ENCODE measurements at places on chromosomes 11 and 22.

GRCh38 chr11:81787584-81788049, 946.0 kb downstream of the FAM181B start:
- DNase-seq, result peak; percentile 14

GRCh38 chr22:30270832-30271231, 4.2 kb upstream of the OSM start:
- no peak for DNase-seq

DNA sequence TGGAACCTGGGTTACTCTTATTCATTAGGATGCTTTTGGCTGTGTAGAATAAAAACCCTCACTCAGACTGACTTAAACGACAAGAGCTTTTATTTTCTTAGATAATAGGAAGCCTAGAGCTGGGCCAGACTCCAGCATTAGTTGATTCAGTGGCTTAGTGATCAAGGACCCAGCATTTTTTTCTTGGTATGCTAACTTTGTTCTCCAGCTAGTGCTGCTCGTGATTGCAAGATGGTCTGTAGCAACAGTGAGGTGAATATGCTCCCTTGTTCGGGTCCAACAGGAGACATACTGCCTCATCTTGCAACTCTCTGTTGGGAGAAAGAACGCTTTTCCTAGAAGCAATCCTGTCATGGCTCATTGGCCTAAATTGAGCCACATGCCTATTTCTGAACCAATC, 33.4 kb downstream of the INSC start:
- no peak for DNase-seq

- DNase-seq, result no peak
Measured at GRCh38 chr22:47207387-47207786, 444.9 kb downstream of the TBC1D22A start.

DNA sequence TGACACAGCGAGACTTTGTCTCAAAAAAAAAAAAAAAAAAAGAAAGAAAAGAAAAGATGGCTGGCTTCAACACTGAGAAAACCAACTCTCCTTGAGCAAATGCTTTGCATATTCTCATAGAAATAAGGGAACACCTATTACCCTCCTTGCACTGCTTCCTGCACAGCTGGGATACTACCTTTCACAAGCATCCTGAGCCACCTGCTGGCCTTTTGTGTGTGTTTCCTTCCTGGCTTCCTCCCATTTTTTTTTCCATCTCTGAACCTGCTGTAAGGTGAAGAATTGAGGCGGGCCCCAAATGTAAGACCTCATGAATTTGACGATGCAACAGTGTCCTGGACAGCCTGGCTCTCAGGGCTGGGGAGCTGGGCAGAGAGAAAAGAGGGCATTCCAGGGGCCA, 1.9 kb upstream of the RFPL3 start:
- peak; percentile 29 for DNase-seq

DNA sequence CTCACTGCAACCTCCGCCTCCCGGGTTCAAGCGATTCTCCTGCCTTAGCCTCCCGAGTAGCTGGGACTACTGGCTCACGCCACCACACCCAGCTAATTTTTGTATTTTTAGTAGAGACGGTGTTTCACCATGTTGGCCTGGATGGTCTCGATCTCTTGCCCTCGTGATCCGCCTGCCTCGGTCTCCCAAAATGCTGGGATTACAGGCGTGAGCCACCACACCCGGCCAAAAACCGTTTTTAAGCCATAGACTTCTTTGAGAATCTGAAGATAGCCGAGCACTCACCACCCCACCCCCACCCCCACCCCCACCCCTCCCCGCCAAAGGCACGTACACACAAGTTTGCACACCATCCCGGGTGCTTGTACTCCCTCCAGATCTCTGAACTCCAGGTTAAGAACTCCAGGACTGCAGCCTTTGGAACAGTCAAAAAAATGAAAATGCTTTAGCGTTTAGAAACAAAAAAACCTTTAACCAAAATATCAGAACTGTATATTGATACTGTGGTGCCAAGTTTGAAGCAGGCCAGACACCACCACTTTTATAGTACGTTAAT, 1.5 kb downstream of the CRKL start:
- no peak for DNase-seq

GRCh38 chr22:38243007-38243765, 29.6 kb downstream of the TMEM184B start:
- peak; percentile 76 for DNase-seq

- no peak for DNase-seq
Measured at GRCh38 chr22:43753688-43754087, 58.4 kb downstream of the EFCAB6 start.

DNA sequence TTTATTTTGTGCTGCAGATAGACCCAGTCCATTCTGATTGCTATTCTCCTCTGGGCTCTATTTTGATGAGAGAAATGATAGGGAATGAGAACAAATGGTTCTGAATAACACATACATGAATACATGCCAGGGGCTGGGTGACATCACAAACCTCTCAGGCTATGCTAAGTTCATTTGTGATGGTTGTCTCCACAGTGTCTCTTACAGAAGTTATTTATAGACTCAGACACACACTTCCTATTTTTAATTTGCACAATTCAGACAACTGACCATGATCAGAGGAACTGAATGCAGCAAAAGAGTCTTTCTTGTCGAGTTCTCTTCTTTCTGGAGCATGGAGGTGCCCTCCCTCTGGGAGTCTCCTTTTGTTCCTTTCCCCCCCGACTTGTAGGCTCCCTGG, 991.7 kb downstream of the OPCML start:
- DNase-seq, result no peak

GRCh38 chr22:41935015-41935351, 8.4 kb upstream of the TNFRSF13C start:
- DNase-seq, result no peak

DNA sequence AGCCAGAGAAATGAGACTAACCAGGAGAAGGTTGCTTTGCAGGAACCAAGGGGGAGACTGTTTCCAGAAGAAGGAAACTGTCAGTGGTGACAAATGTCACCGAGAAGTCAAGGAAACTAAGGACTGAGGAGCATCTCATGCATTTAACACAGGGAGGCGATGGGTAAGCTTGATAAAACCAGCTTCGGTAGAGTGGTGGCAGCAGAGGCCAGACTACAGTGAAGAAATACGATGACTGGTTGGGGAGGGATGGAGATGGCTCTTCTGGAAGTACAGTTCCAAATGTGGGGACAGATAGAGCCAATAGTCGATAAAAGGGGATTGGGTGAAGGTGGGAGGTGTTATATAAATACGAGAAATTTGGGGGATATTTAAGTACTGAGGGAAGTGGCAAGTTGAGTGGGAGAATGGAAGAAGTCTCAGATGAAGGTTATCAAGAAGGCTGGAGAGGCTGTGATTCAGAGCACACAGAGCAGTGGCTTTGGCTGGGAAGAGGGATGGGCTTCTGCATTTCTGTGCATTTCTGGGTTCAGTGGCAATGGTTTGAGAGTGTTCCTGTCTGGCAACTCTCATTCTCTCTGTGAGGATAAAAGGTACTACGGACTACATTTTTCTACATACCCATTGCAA, 29.2 kb downstream of the SC5D start:
- peak; percentile 52 for DNase-seq

DNA sequence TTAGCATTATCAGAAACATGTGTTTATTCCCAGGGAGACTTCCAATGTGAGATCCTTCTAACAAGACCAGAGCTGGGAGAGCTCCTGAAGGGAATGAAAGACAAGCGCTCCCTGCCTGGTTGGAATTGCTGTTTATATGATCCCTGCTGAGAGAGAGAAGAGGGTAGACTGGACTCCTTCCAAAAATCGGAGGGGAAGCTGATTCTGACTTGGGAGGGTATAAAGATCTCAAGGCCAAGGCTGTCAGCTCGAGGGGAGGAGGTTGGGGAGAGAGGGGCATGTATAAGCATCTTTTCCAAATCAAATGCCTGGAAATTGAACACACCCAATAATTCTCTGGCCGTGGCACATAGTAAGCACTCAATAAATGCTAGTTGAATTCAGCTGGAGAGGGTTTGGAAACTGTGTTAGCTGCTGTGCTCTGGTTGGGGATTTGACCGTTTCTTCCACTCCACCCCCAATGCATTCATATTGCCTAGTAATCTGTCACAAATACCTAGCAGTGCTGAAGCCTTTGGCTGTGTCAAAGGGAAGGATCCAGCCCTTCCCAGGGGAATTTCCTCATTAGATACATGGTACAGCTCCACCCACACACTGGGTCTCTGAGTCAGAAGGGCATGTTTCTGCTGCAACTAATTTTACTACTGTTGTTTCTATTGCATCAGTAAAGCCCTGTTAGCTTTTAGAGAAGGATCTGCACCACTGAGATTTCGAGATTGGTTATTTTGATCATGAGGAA, 61.5 kb downstream of the CACNG2 start:
- peak; percentile 73 for DNase-seq

DNA sequence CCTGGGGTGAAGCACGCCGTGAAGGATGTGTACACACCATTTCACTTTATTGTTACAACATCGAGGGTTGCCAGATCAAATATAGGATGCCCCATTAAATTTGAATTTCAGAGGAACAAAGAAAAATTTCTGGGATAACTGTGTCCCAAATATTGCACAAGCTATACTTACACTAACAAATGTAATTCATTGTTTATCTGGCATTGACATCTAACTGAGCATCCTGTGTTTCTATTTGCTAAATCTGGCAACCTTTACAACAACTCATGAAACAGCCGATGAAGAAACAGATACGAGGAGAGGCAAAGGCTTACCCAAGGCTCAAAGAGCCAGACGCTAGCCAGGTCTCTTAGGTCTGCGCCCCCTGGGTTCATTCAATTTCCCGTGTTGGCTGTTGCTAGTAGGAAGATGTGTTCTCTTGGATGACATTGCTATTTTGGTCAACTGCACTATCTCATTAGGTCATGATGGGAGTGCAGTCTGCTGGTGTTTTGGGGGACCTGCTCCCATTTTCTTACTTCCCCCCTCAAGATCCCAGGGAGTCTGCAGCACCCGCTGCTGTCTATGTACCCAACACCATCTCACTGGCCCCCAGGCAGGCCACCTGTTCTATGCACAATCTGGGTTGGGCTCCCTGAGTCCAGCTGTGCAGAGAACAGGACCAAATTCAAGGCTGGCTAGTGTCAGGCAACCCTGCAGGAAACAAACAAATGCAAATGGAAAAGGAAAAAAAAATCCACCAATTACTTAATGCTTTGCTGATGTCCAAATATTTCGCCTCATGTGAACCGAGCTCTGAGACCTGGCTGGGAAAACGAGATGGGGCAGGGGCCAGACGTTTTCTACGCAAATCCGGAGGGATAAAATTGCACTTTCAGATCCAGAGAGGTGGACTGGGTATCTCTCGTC, 560.9 kb downstream of the MIAT start:
- DNase-seq, result no peak

- no peak for DNase-seq
Measured at GRCh38 chr22:20037419-20037818, 16.5 kb downstream of the TANGO2 start.

- DNase-seq, result no peak
Measured at GRCh38 chr11:122246874-122247273, 130.9 kb upstream of the BLID start.

DNA sequence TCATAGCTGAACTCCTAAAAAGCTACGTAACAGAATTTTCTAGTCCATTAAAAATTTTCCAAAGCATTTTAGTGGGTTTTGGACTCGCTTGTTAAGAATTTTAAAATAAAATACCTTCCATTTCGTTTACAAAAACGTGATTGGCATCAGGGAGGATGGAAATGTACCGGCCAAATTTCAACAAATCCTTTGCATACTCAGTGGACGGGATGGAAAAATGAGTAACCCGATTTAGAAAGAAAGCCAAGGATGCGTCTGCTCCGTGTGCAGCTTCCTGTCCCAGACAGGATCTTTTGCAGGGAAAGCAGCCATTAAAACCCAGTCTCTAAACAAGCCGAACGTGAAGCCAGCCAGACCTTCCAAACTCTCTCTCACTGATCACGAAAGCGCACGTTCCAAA, 15.6 kb downstream of the TMEM184B start:
- DNase-seq, result no peak

DNA sequence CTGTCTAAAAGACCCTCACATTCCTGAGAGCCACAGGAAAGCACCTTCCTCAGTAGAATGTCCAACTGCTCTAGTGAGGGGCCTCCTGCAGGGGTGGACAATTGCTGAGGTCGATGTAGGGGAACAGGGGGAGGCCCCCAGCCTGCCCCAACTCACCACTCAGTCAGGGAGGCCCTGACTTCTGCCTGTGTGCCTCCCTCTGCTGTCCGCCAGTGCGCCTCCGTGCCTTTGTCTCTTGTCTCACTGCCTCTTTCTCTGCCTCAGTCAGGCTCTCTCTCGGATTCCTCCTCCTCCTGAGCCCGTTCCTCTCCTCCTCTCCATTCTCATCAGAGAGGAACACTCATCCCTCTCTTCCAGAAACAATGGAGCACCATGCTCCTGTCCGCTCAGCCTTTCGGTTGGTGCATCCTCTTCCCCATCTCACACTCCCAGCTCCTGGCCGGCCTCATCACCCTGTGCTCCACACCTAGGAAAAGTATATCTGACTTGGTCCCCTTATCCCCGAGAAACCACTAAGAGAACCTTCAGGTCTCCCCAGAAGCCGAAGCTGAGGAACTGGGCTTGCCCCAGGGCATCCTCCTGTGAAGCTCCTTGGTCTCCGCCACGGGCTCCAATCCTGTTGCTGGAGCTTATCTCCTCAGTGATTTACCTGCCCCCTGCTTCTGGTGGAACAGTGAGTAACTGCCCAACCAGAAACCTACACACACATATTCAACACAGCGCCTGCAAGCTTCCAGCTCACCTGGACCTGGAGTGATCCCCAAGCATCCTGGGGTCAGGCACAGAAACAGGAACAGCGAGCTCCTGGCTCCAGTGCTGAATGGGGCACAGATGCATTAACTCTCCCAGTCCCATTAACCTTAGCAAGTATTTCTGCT, 2.3 kb downstream of the B3GAT1 start:
- DNase-seq, result no peak

- DNase-seq, result no peak
Measured at GRCh38 chr11:91158891-91159537, 936.2 kb upstream of the CHORDC1 start.

DNA sequence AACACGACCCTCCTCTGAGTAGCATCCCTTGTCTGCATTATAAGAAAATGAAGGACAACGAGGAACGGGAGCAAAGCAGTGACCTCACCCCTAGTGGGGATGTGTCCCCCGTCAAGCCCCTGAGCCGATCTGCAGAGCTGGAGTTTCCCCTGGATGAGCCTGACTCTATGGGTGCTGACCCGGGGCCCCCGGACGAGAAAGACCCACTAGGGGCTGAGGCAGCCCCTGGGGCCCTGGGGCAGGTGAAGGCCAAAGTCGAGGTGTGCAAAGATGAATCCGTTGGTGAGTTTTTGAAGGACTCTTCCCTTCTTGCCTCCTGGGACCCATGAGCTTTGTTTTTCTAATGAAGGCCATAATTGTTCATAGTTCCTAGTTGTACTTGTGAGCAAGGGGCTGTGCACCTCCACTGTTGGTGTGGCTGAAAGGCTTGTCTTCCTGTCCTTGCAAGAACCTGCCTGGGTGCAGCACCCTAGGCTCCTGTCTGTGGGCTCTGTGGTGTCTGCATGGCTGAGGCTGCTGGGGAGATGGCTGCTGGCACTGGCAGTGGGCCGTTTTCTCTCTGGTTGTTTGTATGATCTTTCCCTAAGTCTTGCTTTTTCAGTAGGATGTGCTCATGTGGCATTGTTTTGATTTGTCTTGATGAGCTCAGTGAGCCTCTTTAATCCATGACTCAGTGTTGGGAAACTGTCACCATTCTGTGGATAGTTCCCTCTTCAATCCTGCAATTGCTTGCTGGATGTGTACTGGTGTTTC, 10.1 kb downstream of the DGCR8 start:
- DNase-seq, result no peak

- no peak for DNase-seq
Measured at GRCh38 chr11:101035872-101036271, 93.7 kb downstream of the PGR start.

Measured in SW480 (cell line).